Urinary bladder (tissue), 4 donors: ENCODE measurements at places on chromosomes 6 and 20. TPM values are rescaled to one million over a fixed set of nuclear protein-coding genes. Genes with fewer than 3 reads are reported as not detected.

The ULBP1 gene
- 0.03 TPM for polyA plus RNA-seq

The DEFB132 gene
- 0.04 TPM for polyA plus RNA-seq

DNA sequence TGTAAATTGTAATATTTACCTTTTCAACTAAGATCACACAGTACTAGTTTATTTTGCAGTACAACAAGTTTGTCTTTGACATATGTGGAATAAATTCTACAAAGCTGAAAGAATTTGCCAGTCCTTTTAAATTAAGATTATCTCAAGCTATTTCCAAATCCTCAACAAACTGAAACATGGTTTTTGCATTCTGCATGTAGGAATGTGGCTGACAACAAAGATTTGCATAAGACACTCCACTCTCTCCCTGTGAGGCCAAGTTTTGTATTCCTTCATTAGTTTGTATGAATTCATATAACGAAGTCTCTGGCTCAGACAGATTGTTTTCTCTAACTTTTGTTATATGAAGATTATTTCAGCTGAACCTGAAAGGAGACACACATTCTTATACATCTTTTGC is 124.1 kb upstream of the THEMIS start:
- DNase-seq = no peak

The SEMG2 gene
- polyA plus RNA-seq = not detected
